ENCODE measurements at places on chromosomes 4 and X.

GRCh38 chrX:30893206-30893605, 4.2 kb upstream of the TAB3 start:
- no peak for DNase-seq

- no peak for DNase-seq
Observed at GRCh38 chrX:124433186-124433585, 86.8 kb downstream of the SH2D1A start.

GRCh38 chr4:87074121-87074488, 139.3 kb downstream of the AFF1 start:
- no peak for DNase-seq

GRCh38 chr4:78784236-78784865, 8.2 kb downstream of the BMP2K start:
- no peak for DNase-seq

DNA sequence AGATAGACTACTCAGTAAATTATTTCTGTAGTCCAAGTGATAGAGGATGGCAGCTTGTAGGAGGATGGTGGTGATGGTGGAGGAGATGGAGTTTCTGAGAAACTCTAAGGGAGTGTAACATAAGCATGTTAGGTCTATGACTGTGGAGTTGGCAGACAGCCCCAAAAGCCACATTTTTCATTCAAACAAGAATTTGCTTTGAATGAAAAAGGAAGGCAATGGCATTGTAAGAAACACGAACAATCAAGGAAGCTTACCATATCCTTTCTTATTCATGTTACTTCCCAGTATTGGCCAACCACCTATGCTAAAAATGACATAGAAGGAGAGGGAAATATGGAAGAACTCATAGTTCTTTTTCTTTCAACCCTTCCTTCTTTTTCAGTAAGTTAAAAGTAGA, 18.7 kb upstream of the SEC24B start:
- no peak for DNase-seq

DNA sequence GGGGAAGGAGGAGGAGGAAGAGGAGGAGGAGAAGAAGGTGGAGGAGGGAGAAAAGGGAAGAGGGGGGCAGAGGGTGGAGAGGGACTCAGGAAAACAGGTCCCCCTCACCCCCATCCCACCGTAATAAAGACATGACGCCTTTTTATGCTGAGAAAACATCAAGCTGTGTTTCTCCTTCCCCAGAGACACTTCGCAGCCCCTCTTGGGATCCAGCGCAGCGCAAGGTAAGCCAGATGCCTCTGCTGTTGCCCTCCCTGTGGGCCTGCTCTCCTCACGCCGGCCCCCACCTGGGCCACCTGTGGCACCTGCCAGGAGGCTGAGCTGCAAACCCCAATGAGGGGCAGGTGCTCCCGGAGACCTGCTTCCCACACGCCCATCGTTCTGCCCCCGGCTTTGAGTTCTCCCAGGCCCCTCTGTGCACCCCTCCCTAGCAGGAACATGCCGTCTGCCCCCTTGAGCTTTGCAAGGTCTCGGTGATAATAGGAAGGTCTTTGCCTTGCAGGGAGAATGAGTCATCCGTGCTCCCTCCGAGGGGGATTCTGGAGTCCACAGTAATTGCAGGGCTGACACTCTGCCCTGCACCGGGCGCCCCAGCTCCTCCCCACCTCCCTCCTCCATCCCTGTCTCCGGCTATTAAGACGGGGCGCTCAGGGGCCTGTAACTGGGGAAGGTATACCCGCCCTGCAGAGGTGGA, 45.3 kb upstream of the SHOX start:
- no peak for DNase-seq

DNA sequence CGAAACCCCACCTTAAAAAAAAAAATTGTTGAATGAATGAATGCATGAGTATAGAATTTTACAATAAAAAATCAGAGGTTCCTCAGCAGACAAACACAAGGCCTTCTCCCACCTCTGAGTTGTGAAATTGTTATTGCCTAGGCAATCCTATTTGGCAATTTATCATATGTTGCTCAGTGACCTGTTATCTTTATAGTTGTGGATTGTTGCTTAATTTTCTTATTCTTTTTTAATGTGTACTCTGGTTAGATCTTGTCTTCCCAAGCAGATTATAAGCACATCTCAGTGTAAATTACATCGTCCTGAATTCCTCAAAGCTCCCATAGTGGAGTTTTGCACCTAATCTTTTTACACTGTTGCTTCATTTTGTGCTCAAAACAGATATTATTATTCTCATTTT, 71.9 kb downstream of the RBM47 start:
- no peak for DNase-seq

DNA sequence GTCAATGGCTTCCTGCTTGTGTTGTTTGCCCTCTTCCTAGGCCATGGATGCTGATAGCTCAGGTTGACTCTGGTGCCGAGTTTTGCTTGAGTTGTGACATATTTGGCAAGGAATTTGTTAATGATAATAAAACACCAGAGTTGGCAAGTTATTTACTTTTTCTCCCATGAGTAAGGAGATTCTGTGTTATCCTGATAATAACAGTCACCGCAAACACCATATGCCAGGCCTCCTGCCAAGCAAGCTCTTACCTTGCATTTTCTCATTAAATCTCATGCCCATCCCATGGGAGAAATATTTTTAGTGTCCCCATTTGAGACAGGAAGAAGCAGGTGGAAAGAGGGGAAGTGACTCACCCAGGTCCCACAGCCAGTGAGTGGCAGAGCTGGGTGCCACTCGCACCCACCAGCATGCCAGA, 67.4 kb upstream of the CLCN4 start:
- no peak for DNase-seq

- DNase-seq: peak; percentile 34
Observed at GRCh38 chr4:48698029-48698971, 81.8 kb downstream of the FRYL start.

DNA sequence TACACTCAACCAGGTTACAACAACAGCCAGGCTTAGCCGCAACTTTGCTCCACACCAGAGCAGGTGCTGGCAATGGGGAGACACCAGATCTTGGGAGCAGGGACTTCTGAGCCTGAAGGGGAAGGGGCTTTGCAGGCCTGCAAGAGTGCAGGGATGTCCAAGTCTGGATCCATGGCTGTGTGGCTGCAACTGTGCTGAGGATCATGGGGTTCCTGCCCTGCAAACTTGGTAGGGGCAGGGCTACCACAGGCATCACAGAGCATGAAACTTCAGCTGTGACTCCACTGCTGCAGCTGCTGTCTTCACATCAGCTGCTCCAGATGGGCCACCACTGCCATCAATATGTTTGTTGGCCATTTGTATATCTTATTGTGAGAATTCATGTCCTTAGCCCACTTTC, 340.4 kb downstream of the FSTL5 start:
- DNase-seq: no peak
